Stimulated activated CD8-positive, alpha-beta memory T cell treated with anti-CD3 and anti-CD28 coated beads, Interleukin-4, amount 100 ng/mL, for 1 hour (primary cell): ENCODE measurements at places on chromosomes 2 and 18.

DNA sequence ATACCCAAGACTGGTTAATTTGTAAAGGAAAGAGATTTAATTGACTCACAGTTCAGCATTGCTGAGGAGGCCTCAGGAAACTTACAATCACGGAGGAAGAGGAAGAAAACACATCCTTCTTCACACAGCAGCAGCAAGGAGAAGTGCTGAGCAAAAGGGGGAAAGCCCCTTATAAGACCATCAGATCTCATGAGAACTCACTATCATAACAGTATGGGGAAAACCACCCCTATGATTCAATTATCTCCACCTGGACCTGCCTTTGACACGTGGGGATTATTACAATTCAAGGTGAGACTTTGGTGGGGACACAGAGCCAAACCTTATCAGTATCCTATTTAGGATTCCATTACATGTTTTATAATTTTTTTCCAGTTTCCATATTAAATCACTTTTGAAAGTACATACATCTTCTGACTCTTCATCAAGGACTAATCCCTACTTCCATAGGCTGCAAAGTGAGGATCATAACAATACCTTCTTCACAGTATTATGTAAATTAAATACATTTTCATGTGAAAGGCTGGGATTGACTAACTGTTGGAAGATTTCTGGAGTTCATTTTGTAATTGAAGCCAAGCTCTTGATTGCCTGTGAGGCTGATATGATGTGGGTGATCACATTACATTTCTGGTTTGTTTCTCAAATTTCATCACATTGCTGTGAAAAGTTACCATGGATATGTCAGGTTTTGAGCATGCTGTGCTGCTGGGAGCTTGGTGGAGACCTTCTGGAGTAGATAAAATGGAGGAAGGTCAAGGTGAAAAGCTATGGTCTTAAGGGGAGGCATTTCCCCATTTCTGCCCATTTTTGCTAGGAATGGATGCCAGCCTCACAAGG lies 31.7 kb upstream of the CERS6 start:
- DNase-seq, result no peak

- no peak for DNase-seq
Measured at GRCh38 chr2:41774011-41774605, 273.7 kb upstream of the PKDCC start.

DNA sequence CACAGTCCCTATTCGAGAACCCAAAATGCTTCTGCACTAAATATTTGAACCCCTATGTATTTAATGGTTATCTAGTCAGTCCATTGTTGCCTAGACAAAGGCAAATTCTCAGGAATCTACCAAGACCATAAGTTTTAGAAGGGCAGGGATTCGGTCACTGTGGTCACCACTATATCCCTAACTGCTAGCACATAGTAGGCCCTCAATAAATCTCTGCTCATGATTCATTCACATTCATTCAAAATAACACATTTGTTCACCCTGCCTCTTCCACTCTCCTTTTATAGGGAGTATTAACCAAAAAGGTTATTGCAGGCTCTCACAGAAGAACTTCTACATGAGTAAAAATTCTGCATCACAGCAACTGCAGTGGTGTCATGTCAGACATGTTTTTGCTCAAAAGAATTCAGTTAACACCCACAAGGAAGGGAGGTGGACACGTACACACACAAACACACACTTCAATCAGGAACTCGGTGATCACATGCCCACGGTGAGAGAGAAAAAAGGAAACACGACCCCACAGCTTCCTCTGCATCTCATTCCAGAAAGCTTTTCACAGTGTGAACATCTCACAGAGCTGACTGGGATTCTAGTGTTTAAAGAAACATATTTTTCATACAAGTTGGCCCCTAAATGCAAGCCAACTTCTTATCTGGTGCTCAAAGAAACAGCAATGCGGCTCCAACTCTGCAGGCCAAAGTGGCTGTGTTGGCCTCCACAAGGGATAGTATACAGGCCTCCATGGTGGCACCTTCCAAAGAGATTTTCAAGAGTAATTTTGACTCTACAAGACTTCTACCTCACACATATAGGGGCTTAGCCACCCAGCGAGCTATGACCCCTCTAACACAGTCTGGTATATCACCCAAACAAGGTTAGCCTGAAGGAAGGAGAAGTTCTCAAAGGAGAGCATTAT lies 98.0 kb downstream of the ANKRD44 start:
- no peak for DNase-seq

DNA sequence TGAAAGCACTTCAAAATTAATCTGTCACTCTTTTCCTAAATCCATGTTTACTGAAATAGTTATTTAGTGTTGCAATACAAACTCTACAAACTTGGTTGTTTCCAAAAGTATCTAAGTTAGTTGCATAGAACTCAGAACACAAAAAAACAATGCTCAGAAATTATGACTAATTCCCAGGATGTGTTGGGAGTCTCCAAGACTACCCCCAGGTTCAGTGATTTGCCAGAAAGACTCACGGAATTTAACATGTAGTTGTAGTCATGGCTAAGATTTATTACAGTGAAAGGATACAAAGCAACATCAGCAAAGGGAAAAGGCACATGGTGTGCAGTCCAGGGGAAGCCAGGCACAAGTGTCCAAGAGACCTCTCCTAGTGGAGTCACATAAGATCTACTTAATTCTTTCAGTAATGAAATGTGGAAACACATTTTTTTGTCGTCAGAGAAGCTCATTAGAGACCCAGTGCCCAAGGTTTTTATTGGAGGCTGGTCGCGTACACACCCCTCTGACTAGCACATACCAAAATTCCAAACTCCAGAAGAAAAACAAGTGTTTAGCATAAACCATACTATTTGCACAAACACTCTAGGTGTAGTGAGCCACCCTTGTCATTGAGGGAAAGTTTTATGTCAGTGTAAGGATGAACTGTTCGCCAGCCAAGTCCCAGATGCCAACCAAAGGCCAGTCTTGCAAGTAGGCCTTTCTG lies 43.3 kb upstream of the CYP20A1 start:
- DNase-seq, result no peak

DNA sequence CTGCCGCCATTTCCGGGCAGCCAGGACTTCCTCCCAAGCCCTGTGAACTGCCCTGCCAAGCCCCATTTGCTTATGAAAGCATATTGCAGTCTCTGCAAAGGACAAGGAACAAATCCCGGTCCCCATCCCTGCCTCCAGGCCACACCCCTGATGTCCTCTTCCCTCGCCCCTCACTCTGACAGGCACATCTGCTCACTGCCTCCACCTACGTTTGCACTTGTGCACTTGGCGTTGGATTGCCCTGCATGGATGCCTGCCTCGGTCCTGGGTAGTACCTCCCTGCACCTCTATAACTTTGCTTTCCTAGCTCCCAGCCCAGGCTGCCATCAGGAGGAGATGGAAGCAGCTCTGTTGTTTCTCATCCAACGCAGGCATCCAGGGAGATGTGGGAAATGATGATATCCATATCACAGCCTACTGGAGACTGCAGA lies 19.6 kb upstream of the RPL31 start:
- DNase-seq, result no peak
